Left kidney (tissue), 8 donors: ENCODE measurements at places on chromosomes 12 and 14. TPM values are rescaled to one million over a fixed set of nuclear protein-coding genes. Genes with fewer than 3 reads are reported as not detected.

GRCh38 chr14:85187521-85187920, 342.4 kb upstream of the FLRT2 start:
- no peak for DNase-seq

GRCh38 chr12:40107803-40108620, 2.1 kb upstream of the SLC2A13 start:
- DNase-seq, result no peak

Gene RASAL1
- polyA plus RNA-seq, result 6.3 TPM

DNA sequence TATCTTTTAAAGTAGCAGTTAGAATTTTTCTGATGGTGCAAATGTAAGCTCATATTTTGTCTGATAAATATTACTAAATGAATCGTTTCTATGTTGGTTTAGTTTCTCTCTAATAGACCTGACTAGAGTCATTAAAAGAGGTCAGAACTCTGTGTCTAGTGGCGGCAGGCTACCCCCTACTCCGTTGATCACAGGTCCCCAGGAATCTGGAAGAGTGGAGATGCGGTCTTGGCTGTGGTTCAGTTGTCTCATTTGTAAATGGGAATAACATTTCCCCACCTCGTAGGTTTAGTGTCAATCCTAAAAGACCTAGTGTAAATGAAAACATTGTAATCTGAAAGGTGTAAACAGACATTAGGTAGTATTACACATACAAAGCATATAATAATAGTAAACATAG, 4.7 kb upstream of the FOXJ2 start:
- no peak for DNase-seq

- no peak for DNase-seq
Measured at GRCh38 chr12:107019546-107019945, 32.6 kb upstream of the MTERF2 start.
